ENCODE measurements at places on chromosomes 3 and 15. TPM values are rescaled to one million over a fixed set of nuclear protein-coding genes. Genes with fewer than 3 reads are reported as not detected.

- peaks cover 45% of the 10 kb centered on the region for H3K27me3 ChIP-seq
- no peak for DNase-seq
Measured at GRCh38 chr15:73467758-73468157, 24.8 kb downstream of the REC114 start.

DNA sequence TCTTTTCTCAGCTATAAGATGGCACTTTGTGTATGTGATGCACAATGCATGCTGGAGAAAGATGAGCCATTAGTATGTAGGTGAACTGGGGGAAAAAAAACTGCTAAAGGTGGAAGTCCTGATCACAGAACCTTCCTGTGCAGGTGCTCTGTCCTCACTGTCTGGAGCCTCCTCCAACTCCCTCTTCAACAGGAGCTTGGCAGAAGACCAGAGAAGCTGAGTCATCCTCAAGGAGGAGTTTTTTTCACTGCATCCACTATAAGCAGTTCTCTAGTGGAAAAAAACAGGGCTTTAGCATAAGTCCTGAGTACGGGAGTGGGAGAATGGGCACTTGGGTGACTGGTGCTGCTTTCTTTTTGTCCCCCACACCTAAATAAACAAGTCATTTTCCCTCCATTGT, 168.4 kb upstream of the CADPS start:
- no peak overlapping the region for H3K4me3 ChIP-seq
- no peaks in the 10 kb centered on the region for H3K36me3 ChIP-seq
- DNase-seq, result no peak
- no peaks in the 10 kb centered on the region for H3K27me3 ChIP-seq
- H3K27ac ChIP-seq, result no peak overlapping the region

DNA sequence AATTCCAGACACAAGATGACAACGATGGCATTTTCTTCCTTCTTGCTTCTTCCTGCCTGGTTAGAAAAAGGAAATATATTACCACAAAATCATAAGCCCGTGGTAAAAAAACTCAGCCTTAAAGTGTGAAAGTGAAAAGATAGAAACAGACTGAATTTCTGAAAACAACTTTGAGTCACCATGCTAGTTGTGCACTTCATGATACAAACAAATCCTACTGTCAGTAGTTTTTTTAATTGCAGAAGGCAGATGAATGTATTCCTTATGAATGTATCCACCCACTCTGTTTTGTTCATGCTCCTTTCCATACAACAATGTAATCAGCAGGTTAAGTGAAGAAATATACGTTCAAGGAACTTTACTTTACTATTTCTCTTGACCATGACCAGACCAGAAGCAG, 1144.7 kb downstream of the OTOL1 start:
- no peak overlapping the region for H3K27ac ChIP-seq
- no peaks in the 10 kb centered on the region for H3K27me3 ChIP-seq
- H3K36me3 ChIP-seq, result no peaks in the 10 kb centered on the region
- H3K4me1 ChIP-seq, result no peaks in the 10 kb centered on the region
- no peak for DNase-seq

DNA sequence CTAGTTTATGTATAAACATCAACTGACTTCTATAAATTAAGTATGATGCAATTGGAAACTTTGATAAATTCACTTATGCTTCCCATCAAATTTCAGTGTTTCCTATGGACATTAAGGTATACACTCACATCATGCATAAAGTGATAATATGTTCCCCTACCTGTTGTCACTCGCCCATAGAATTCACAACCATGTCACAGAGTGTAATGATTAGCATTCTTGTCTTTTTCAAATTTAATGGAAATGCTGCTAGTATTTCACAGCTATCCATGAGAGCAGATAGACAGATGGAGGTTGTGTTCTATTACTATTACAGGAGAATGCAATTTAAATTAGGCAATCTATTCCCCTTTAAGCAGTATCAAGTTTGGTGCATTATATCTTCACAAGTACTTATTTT, 984 bp downstream of the PLSCR4 start:
- no peak for DNase-seq
- H3K4me3 ChIP-seq, result peak overlapping the region; percentile 68

DNA sequence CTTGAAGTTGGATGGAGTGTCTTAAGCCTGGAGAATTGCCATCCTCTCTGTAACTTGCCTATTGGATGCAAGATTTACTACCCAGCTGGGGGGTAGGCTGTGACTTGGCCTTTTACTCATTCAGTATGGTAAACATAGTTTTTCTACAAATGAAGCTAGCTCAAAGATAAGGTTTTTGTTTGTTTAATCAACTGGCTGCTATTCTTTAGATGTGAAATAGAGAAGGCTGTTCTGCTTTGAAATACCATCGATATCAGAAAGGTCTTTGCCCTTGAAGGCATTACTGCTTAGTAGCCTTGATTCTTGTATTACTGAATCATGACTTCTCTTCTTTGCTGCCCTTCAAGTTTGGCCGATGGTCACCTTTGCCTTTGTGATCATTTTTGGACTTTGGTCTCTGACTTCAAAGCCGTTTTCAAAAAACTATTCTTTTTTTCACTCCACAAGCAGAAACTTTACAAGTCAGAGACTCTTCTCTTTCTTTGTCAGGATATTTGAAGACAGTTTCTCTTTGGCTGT, 83.1 kb downstream of the GAP43 start:
- no peak overlapping the region for H3K27ac ChIP-seq
- peaks cover 12% of the 10 kb centered on the region for H3K27me3 ChIP-seq
- H3K4me1 ChIP-seq, result no peaks in the 10 kb centered on the region
- H3K36me3 ChIP-seq, result no peaks in the 10 kb centered on the region
- H3K4me3 ChIP-seq, result no peak overlapping the region

GRCh38 chr15:76844096-76844495, 61.0 kb downstream of the SCAPER start:
- no peak overlapping the region for H3K4me3 ChIP-seq
- DNase-seq, result no peak
- H3K27ac ChIP-seq, result no peak overlapping the region
- H3K4me1 ChIP-seq, result peaks cover 2% of the 10 kb centered on the region
- H3K36me3 ChIP-seq, result peaks cover 2% of the 10 kb centered on the region
- H3K27me3 ChIP-seq, result no peaks in the 10 kb centered on the region

- no peak overlapping the region for H3K4me3 ChIP-seq
- H3K27me3 ChIP-seq, result no peaks in the 10 kb centered on the region
- no peak overlapping the region for H3K27ac ChIP-seq
- no peaks in the 10 kb centered on the region for H3K4me1 ChIP-seq
- no peak for DNase-seq
Measured at GRCh38 chr15:76678766-76679165, 226.4 kb downstream of the SCAPER start.

- H3K27ac ChIP-seq, result peak overlapping the region; percentile 83
- H3K4me1 ChIP-seq, result peaks cover 61% of the 10 kb centered on the region
- peaks cover 42% of the 10 kb centered on the region for H3K36me3 ChIP-seq
- peak overlapping the region; percentile 80 for H3K4me3 ChIP-seq
- peaks cover 4% of the 10 kb centered on the region for H3K27me3 ChIP-seq
Measured at GRCh38 chr15:89333959-89334509, 590 bp downstream of the POLG start.

- no peaks in the 10 kb centered on the region for H3K27me3 ChIP-seq
- H3K36me3 ChIP-seq, result peaks cover 4% of the 10 kb centered on the region
- no peak for DNase-seq
- no peak overlapping the region for H3K4me3 ChIP-seq
Measured at GRCh38 chr3:14764331-14765059, 54.3 kb upstream of the FGD5 start.

GRCh38 chr15:59965741-59966140, 38.4 kb upstream of the FOXB1 start:
- H3K27ac ChIP-seq, result no peak overlapping the region
- peaks cover 14% of the 10 kb centered on the region for H3K4me1 ChIP-seq
- peaks cover 9% of the 10 kb centered on the region for H3K36me3 ChIP-seq
- DNase-seq, result no peak
- H3K27me3 ChIP-seq, result peaks cover 11% of the 10 kb centered on the region
- H3K4me3 ChIP-seq, result no peak overlapping the region

DNA sequence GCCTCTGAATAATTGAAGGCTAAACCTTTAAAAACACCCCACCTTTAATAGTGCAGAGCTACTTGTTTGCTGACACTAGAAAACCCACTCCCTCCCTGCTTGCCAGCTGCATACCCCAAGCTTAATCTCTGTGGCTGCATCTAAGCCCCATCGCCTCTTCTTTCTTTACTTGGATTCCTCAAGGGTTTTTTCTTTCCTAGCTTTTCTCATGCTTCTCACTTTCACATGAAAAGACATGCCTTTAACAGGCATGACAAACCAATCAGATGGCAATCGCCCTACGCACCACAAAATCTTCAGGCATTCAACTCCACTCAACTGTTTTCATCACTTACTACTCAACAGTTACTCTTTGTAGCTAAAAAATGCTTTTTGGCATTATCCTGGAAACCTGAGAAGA, 77.5 kb downstream of the PLD1 start:
- no peak overlapping the region for H3K4me3 ChIP-seq
- no peaks in the 10 kb centered on the region for H3K36me3 ChIP-seq
- DNase-seq, result no peak
- no peaks in the 10 kb centered on the region for H3K4me1 ChIP-seq

GRCh38 chr15:59013246-59013873, 25.9 kb downstream of the RNF111 start:
- H3K36me3 ChIP-seq, result peaks cover 19% of the 10 kb centered on the region
- no peak overlapping the region for H3K27ac ChIP-seq
- DNase-seq, result no peak
- H3K4me3 ChIP-seq, result no peak overlapping the region
- no peaks in the 10 kb centered on the region for H3K27me3 ChIP-seq
- H3K4me1 ChIP-seq, result peaks cover 11% of the 10 kb centered on the region

DNA sequence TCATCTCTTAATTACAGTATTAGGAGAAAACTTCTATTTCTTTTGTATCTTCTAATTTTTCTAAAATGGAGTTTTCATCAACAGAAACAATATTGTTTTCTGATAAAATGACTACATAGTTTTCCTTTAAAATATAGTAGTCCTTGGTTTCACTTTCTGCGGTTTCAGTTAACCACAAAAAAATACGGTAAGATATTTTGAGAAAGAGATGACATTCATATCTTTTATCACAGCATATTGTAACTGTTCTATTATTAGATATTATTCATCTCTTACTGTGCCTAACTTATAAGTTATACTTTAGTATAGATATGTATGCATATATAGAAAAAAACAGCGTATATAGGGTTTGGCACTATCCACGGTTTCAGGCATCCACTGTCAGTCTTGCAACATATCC, 2.3 kb downstream of the B4GALT4 start:
- DNase-seq, result no peak
- H3K4me3 ChIP-seq, result peak overlapping the region; percentile 61
- H3K36me3 ChIP-seq, result peaks cover 35% of the 10 kb centered on the region
- H3K27me3 ChIP-seq, result no peaks in the 10 kb centered on the region
- H3K27ac ChIP-seq, result peak overlapping the region; percentile 6
- peaks cover 58% of the 10 kb centered on the region for H3K4me1 ChIP-seq

GRCh38 chr3:29335438-29335837, 54.6 kb downstream of the RBMS3 start:
- no peak overlapping the region for H3K4me3 ChIP-seq
- H3K36me3 ChIP-seq, result no peaks in the 10 kb centered on the region
- no peaks in the 10 kb centered on the region for H3K4me1 ChIP-seq
- H3K27me3 ChIP-seq, result no peaks in the 10 kb centered on the region
- H3K27ac ChIP-seq, result no peak overlapping the region

DNA sequence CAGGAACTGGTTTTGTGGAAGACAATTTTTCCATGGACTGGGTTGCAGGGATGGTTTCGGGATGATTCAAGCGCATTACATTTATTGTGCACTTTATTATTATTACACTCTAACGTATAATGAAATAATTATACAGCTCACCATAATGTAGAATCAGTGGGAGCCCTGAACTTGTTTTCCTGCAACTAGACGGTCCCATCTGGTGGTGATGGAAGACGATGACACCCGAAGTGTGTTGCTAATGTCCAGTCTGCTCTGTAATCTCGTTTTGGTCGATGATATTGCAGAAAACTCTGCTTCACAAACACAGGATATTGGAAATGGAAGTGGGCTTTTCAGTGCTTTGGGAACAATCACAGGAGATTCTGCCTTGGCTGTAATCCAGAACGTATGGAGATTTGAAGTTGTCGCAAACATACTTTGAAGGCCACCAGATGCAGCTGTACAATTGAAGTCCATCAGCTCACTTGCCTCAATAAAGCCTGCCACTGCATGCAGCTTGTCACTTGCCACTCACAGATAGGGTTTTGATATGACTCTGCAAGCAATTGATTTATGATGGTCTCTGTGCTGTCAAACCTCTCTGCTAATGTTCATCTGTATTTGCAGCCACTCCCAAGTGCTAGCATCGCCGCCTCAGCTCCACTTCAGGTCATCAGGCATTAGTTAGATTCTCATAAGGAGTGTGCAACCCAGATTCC, 141.7 kb downstream of the TJP1 start:
- peaks cover 14% of the 10 kb centered on the region for H3K27me3 ChIP-seq
- H3K4me1 ChIP-seq, result peaks cover 2% of the 10 kb centered on the region
- no peaks in the 10 kb centered on the region for H3K36me3 ChIP-seq
- no peak overlapping the region for H3K4me3 ChIP-seq
- DNase-seq, result no peak

The IL16 gene
- 239 TPM for total RNA-seq

The PPM1L gene
- total RNA-seq, result 5.4 TPM

The HTR3E gene
- total RNA-seq, result not detected

The NRROS gene
- total RNA-seq, result 40.6 TPM

The CA12 gene
- not detected for total RNA-seq

The GXYLT2 gene
- not detected for total RNA-seq

The SERPINI2 gene
- not detected for total RNA-seq

The EFCC1 gene
- not detected for total RNA-seq

Measured in activated CD4-positive, alpha-beta T cell treated with anti-CD3 and anti-CD28 coated beads, Interleukin-2, amount 10 ng/mL, durations not matched to agents 7 days and 5 days (primary cell).